Mesothelial cell of epicardium (in vitro differentiated cells): ENCODE measurements at places on chromosomes 12 and 14.

DNA sequence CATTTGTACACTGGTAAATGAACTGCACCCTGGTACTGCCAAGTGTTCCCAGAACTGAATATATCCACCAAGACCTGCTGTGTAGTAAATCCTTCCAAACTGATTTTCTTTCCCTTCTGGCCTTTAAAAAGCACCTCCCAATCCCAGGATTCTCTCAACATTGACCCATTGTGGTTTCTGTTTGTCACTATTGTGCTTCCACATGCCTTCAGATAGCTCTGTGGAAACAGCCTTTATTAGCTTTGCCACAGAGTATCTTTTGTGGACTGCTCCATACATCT lies 949 bp upstream of the KIF21A start:
- no peak for DNase-seq

- no peak for DNase-seq
These were observed 125.5 kb upstream of the SLC35F4 start for GRCh38 chr14:57991353-57991752.

DNA sequence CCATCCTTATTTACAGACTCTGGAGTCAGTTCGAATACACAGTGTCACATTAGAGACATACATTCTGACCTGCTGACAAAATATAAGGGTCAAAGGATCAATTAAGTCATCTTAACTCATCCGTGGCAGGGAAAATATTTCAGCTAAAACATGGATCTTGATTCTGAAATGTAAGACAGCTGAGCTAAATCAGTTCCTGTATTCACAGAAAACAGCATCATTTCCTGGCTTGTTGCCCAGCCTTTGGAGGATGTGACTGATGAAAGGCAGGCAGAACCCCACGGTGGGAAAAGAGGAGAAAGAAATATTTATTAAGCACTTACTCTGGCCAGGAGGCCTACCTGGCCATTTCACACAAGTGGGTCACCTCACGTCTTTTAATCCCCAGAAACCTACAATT lies 101.9 kb downstream of the GAS2L3 start:
- peak; percentile 66 for DNase-seq

DNA sequence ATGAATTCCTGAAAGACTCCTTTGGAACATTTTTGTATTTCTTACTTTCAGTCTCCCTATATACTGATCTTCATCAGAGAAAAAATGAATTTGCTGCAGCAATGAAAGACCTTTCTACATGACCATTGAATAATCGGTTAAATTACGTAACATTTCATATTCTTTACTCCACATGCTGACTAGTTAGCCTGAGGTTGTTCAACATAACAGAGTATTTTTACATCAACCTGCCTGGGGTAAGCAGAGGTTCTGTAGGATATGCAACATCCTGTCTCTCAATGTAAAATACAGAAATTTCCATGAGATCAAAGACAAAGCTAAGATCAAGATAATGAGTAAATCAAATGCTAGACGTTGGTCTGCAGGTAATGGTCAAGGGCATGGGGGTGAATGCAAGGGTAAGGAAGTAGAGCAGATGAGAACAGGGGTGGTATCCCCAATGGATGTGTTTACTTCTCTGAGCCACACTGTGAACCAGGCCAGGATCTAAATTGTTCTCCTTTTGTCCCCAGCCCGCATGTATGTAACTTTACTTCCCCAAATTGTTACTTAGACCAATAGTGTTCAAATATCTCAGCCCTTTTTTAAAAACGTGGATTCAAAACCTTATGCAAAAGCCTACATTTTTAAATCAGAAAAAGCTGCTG lies 45.4 kb downstream of the DUSP6 start:
- no peak for DNase-seq

- no peak for DNase-seq
These were observed 14.3 kb downstream of the PPP2R5C start for GRCh38 chr14:101775826-101776225.

DNA sequence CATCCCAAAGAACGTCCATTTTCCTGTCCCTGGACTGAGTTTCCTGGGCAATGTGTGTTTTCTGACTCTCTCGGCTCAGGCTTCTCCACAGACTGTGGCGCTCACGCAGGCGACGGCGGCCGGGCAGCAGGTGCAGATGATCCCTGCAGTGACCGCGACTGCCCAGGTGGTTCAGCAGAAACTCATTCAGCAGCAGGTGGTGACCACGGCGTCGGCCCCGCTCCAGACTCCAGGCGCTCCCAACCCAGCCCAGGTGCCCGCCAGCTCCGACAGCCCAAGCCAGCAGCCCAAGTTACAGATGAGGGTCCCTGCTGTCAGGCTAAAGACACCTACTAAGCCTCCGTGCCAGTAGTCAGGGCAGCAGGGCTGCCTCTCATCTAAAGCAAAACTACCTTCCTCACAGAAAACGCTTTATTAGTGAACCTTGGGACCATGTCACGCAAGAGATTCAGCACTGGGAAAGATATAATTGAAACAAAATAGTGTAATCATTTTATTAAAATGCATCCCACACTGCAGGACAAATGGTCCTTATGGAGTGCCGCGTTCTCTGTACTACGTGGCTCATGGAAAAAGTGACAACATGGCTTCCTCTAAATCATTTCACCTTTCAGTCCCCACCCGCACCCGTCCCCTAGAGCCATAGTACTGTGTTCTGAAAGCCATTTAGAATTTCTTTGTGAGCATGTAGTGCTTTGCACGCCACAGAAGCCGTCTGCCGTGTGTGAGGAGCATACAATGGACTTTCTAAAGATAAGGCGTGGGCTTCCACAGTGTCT lies 66.6 kb downstream of the DDX51 start:
- DNase-seq, result no peak

DNA sequence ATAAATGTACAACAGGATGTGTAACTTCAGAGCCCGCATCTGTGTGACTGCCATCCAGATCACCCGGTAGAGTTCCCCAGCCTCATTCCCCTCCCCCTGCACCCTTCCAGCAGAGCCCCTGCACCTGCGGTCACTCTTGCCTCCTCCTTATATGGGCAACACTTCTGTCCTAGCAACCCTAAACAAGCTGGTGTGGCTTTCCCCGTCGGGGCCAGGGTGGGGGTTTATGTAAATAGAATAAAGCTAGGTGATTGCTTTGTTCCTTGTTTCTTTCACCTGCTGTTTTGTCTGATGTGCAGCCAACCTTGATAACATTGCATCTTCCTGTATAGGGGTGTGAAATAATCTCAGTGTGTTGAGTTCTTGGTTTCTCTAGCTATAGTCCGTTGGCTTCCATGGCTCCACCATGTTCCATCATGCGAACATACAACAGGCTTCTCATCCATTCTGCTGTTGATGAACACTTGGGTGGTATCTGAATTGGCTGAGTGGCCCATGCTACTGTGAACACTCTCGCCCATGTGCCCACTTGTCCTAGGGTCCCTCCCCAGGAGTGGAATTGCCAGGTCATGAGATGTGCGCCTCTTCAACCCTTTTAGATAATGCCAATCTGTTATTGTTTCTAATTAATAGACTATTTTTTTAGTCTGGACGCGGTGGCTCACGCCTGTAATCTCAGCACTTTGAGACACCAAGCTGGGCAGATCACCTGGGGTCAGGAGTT lies 102.2 kb downstream of the KIF26A start:
- no peak for DNase-seq

DNA sequence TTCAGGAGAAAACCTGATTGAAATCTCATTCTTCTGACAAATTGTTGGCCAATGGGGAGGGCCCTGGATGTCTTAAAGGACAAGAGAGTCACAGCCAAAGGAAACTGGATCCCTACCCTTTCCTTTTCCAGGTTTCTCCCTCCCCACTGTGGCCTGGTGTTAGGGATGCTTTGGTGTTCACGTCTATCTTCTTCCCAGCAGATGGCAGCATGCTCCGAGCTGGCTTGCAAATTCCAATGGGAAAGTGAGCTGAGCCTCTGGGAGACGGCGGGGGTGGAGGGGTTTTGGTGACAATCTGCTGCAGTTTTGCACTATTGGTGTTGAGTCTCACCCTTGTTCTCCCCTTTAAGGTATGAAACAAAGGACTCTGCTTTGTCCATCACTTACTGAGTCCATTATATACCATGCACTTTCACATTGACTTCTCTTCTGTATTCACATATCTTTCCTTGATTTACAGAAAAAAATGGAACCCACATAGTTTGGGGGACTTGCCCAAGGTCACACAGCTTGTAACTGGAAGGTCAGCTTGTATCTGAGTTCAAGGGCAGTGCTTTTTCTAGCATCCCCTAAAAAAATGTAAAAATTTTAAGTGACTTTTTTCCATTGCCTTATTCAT lies 39.3 kb downstream of the CCDC177 start:
- DNase-seq, result no peak

DNA sequence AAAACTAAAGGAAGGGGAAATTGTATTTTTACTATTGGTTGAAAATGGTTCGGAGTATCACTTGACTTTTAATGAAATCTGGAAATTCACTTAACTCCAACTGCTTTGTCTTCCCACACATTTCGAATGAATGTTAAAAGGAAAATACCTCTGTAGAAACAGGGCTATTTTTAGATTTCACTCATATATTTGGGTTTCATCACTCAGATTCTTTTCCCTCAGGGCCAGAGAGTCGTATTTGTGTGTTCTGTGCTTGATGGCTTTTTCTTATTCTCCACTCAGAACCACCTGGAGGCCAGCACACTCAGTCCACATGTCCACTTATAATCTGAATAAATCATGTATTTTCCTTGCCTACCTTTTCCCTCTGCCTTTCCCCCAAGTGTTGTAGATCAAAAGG lies 40.0 kb downstream of the DAAM1 start:
- no peak for DNase-seq

DNA sequence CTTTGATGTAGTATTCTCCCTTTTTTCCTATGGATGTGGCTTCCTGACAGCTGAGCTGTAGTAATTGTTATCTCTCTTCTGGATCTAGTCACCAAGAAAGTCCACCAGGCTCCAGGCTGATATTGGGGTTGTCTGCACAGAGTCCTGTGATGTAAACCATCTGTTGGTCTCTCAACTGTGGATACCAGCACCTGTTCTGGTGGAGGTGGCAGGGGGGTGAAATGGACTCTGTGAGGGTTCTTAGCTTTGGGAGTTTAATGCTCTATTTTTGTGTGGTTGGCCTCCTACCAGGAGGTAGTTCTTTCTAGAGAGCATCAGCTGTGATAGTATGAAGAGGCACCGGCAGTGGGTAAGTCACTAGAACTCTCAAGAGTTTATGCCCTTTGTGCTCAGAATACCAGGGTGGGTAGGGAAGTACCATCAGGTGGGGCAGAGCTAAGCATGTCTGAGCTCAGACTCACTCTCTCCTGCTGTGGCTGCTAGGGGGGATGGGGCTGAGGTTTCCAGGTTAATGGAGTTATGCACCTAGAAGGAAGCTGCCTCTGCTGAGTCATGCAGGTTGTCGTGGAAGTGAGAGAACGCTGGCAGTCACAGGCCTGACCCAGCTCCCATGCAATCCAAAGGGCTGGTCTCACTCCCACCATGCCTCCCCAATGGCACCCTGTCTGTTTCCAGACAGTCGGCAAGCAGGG lies 3.0 kb upstream of the TAS2R14 start:
- no peak for DNase-seq
